Activated CD8-positive, alpha-beta T cell treated with anti-CD3 and anti-CD28 coated beads for 36 hours (primary cell): ENCODE measurements at places on chromosomes 5 and 9.

DNA sequence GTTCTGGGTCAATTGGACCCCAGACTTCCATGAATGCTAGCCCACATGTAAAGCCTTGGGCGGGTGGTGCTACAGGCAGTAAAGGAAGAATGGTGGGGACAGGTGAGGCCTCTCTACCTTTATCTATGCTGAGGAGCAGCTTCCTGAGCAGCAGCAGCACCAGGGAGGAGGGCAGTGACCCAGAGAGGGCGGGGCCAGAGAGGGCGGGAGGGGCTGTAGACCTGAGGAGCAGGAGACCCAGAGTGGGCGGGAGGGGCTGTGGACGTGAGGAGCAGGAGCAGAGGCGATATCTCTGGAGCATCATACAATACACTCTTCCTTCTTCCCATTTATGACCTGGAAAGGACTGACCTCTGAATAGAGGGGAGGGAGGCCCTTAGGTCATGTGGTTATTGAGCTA lies 165.9 kb downstream of the MTRR start:
- no peak for DNase-seq

- DNase-seq, result no peak
Measured at GRCh38 chr9:106619211-106619610, 243.8 kb upstream of the ZNF462 start.

DNA sequence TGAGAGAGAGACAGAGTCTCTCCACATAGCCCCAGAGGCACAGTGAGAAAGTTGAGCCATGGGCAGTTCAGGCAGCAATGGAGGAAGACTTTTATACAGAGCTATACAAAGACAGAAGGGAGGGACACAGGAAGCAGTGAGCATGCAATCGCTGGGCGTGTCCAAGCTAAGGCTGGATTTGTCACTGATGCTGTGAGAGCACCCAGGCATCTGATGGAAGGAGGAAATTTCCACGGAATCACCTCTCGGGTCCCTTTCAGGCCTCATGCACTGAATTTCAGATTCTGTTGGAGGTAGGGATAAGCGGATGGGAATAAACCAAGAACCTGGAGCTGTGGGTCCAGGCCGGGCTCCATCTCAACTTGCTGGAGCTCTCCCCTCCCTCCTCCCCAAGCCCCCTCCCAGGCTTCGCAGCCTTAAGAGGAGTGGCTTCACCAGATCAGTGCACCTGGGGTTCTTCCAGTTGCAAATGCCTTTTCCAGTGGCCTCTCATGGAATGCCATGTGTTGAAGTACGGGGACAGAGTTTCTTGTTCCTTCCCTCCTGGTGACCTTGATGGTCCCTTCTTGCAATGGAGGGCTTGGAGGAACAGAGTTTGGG lies 114.8 kb upstream of the ALDH1B1 start:
- no peak for DNase-seq

GRCh38 chr9:74598874-74599273 lies 101.7 kb downstream of the RORB start:
- no peak for DNase-seq

DNA sequence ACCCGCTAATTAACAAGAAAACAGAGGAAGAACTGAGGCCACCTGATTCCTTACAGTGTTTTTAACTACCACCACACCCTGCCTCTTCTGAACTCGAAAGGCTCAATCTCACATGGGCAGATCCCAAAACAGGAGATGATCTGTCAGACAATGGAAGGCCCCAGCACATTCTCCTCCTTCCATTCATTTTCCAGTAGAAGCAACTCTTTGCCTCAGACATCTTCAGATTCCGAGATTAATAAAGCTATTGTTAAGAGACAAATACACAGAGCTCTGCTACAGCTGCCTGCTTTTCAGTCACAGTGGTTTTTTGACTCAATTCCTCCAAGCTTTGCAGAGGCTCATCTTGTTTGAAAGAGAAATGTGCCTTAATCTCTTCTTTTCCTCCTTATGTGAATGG lies 127.2 kb upstream of the ADAMTSL1 start:
- DNase-seq, result no peak

GRCh38 chr9:23622396-23622795 lies 203.6 kb downstream of the ELAVL2 start:
- DNase-seq, result no peak

DNA sequence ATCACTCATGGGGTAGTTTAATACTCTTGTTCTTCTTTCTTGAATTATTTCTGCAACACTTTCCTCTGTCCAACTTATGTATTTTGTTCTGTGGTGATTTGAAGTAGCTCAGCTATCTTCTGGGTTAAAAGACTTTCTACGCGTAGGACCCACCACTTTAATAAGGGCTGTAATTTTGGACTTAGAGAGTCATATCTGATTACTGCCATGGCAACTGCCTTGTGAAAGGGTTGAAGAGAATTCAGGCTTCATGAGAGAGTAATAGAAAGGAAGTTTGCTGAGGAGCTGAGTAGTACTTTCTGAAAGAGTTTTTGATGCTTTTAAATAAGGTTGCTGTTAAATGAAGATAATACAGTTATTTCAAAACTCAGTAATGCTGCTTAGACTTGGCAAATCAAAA lies 89.5 kb downstream of the TLE4 start:
- no peak for DNase-seq

GRCh38 chr5:149961186-149961685 lies 678 bp downstream of the SLC26A2 start:
- DNase-seq, result no peak

- DNase-seq, result no peak
Measured at GRCh38 chr9:129828969-129829368, 5.0 kb upstream of the TOR1A start.

- no peak for DNase-seq
Measured at GRCh38 chr5:98454904-98455303, 318.6 kb upstream of the RGMB start.

GRCh38 chr9:134628354-134628736 lies 13.3 kb upstream of the COL5A1 start:
- no peak for DNase-seq

DNA sequence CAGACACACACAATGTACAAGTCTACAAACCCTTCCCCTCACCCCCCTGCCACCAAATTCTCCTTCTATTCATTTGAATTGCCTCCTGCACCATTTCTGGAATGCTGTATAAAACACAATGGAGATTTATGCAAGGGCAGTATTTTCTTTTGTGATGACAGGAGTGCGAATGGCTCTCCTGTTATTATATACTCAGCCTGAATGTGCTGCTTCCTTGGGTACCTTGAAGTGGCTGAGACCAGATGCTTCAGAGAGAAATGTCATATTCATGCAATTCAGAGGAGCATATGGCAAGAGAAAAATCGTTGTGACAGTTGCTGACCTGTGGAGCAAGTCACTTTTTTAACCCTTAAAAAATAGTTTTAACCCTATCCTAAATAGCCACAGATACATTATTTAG lies 468.0 kb upstream of the WWC1 start:
- no peak for DNase-seq

GRCh38 chr5:118653183-118653582 lies 335.2 kb downstream of the DTWD2 start:
- no peak for DNase-seq

DNA sequence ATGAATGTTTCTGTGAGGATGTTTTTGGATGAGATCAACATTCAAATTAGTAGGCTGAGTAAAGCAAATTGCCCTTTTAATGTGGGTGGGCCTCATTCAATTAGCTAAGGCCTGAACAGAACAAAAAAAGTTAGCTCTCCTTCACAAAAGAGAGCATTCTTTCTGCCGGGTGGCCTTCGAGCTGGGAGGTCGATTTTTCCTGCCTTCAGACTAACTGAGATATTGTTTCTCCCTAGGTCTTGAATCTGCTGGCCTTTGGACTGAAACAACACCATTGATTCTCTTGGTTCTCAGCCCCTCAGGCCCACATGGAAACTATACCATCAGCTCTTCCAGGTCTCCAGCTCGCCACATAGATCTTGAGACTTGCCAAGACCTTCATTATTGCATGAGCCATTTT lies 29.1 kb upstream of the FREM1 start:
- DNase-seq, result no peak

DNA sequence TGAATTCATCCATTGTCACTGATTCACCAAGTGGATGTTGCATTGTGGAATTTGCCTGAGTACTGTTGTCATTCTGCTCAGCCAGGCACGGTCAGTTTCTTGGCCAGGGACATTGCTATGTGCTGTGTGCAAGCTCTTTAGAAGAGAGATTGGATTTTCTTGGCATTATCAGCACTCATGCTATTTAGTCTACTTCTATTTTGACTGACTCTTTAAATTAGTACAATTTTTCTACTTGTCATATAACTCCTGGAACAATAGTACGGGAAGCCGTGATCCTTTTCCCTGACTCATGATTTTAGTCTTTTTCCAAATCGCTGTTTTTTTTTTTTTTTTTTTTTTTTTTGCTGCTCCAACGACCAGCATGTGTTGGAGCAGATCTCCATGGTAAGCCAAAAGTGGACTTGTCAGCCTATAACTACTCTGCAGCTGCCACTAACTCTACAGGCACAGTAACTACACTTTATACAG lies 129.7 kb downstream of the CDC42SE2 start:
- no peak for DNase-seq

GRCh38 chr5:78533356-78533755 lies 115.2 kb downstream of the LHFPL2 start:
- no peak for DNase-seq

- DNase-seq, result no peak
Measured at GRCh38 chr5:73390972-73391371, 57.6 kb downstream of the FOXD1 start.

DNA sequence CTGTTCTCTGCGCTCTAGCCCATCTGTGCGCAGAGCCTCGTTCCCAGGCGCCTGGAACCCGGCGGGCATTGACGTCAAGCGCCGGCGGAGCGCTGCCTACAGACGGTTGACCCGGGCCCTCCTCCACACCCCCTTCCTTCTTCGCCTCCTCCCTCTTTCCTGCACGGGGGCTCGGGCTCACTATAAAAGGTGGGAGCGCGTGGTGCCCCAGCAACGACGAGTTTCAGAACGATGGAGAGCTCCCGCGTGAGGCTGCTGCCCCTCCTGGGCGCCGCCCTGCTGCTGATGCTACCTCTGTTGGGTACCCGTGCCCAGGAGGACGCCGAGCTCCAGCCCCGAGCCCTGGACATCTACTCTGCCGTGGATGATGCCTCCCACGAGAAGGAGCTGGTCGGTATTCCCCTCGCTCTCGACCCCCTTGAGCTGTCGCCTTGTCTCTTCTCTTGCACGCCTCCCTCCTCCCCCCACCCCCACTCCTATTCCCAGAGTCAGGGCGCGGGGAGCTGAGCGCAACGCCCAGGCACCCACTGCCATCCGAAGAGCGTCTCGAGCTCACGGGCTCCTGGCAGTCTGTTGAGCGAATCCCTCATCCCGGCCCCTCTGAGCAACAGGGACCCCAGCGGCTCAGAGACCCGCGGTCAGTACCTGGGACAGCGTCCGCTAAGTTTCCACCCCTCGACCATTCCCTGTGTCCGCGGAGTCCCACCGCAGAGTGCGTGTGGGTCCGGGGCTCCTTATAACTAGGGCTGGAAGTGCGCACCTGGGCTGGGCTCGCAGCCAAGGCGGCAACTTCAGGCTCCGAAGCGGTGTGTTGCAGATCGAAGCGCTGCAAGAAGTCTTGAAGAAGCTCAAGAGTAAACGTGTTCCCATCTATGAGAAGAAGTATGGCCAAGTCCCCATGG lies at the start of gene CARTPT:
Gene CARTPT (plus strand): TSS at position 213 of the 902 bp plus-strand sequence. CDS start 19 bp downstream, at position 232.
- peak; percentile 3 for DNase-seq

- no peak for DNase-seq
Measured at GRCh38 chr5:58002323-58002722, 457.6 kb downstream of the PLK2 start.

DNA sequence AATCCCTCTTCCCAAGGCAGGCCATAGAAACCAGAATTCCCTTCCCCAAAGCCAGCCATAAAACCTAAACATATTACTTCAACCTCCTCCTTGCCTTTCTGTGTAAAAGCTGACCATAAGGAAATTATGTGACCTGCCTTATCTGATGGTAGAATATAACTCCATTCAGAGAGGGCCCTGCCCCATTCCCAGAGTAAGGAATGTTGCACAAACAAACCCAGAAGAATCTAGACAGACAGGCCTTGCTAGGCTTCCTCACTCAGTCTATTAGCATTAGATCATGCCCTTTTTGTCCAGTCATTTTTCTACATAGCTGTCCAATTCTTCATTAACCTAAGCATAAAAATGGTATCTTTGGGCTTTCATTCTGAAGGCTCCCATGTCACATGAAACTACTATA lies 17.8 kb upstream of the IFNB1 start:
- DNase-seq, result no peak

- DNase-seq, result no peak
Measured at GRCh38 chr5:163789870-163790269, 284.5 kb downstream of the MAT2B start.

- DNase-seq, result no peak
Measured at GRCh38 chr5:67004730-67005350, 191.8 kb downstream of the CD180 start.

DNA sequence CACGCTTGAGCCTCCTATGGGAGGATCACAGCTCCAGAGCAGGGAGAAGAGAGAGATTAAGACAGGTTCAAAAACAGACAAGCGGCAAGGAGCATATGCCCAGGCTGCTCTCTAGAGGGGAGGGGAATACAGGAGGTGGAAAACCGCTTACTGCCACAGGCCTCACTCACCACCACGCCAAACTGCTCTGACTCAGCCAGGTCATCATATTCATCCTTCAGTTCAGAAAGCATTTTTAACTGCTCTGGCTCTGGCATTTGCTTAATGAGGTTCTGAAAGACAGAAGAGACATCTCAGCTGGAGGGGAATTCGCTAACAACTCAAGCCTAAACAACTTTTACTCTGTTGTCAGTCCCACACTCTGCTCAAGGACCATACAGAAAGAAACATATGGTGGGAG lies 40.1 kb downstream of the PCDHGC5 start:
- no peak for DNase-seq

DNA sequence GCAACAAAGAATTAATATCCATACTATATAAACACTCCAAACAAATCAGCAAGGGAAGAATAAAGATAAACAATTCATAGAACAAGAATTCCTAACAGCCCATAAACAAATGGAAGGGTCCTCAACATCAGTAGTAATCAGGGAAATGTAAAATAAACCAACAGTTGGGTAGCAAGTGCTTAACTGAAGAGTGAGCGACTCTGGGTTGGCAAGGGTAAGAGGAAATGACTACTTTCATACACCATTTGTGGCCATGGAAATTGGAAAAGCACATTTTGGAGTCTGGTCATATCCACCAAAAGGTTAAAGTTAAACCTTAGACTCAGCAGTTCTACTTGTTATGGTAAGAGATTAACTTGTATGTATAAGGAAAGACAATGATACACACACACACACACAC lies 17.4 kb upstream of the RORB start:
- no peak for DNase-seq

GRCh38 chr5:58135571-58136335 lies 324.1 kb downstream of the PLK2 start:
- no peak for DNase-seq

GRCh38 chr9:107612136-107612535 lies 122.6 kb upstream of the KLF4 start:
- no peak for DNase-seq

GRCh38 chr5:104564530-104564929 lies 1001.9 kb upstream of the NUDT12 start:
- no peak for DNase-seq

- DNase-seq, result no peak
Measured at GRCh38 chr5:100402071-100402470, 133.1 kb upstream of the FAM174A start.

GRCh38 chr9:125743682-125744428 lies 3.3 kb upstream of the PBX3 start:
- no peak for DNase-seq

- DNase-seq, result no peak
Measured at GRCh38 chr9:126276056-126276728, 50.4 kb upstream of the MVB12B start.

GRCh38 chr9:89844075-89844474 lies 239.3 kb downstream of the GADD45G start:
- no peak for DNase-seq
